Neuronal stem cell (in vitro differentiated cells): ENCODE measurements at places on chromosomes 4 and X.

GRCh38 chr4:93568758-93569157 is 259.8 kb upstream of the ATOH1 start:
- DNase-seq, result no peak

GRCh38 chr4:37749398-37749988 is 63.3 kb upstream of the RELL1 start:
- DNase-seq, result no peak

- no peak for DNase-seq
Observed at GRCh38 chr4:84500386-84501201, 1.5 kb upstream of the NKX6-1 start.

DNA sequence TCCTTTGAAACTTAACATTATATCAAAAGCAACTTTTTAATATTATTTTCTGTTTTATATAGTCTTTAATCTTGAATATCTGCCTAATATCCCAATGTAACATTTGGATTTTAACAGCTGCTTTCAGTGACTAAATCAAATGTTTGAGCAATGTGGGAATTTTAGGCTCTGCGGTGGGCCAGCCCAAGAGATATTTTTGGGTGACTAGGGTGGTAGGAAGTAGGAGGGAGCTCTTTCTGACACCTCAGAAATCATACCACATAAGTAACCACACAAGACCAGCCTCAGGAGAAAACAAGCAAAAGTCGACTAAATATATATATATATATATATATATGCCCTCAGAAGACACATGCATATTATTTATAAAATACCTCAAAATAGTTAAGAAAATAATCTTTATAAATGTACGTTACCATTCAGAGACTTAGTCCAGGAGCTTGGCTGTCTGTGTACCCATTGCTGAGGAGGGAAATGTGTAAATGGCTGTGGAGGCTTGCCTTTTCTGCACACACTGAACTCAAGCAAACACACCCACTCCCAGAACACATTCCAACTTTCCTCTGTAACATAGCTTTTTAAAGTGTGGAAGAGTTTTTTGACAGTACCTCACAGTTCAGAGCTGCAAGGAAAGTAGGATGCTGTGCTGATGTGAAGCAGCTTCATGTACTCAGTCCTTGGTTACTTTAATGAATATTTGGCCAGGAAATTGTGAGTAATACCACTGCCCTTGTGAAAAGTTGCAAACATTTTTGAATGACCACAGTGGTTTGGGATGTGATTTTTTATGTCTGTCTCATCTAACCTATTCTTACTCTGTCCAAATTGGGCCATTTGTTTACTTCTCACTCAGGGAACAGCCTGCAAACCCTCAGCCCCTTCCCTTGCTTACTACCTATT is at the start of gene RTL3:
Gene RTL3 (minus strand): TSS at position 484 of the 900 bp plus-strand sequence. CDS start 908 bp downstream, outside the sequence.
- no peak for DNase-seq

DNA sequence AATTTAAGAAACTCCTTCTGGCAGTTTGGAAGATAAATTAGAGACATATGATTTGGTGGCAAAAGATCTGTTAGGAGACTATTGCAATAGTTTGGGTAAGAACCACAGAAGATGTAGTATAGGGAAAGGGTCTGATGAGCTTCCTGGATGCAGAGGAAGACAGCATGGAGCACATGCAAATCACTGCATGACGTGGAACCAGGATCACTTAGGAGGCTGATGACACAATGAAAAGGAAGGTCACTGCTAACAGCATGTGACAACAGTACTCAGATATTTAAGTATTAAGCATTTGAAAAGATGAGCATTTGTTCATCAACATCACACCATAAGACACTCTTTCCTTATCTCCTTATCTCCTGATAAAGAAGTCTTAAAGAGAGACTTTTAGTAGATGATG is 167.8 kb upstream of the LDB2 start:
- DNase-seq, result no peak

GRCh38 chrX:47643926-47644325 is 6.4 kb downstream of the ELK1 start:
- DNase-seq, result no peak

DNA sequence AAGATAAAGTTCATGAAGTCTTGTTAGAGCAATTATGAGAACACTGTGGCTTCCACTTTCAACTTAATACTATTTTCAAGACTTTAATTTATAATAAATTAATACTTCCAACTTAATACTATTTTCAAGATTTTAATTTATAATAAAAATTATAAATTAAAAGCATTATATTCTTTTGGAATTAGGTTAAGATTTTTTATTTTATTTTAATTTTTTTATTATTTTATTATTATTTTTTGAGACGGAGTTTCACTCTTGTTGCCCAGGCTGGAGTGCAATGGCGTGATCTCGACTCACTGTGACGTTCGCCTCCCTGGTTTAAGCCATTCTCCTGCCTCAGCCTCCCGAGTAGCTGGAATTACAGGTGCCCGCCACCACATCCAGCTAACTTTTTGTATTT is 126.0 kb upstream of the GUCY1A1 start:
- no peak for DNase-seq

GRCh38 chr4:6938647-6939271 is 29.1 kb downstream of the TBC1D14 start:
- no peak for DNase-seq

DNA sequence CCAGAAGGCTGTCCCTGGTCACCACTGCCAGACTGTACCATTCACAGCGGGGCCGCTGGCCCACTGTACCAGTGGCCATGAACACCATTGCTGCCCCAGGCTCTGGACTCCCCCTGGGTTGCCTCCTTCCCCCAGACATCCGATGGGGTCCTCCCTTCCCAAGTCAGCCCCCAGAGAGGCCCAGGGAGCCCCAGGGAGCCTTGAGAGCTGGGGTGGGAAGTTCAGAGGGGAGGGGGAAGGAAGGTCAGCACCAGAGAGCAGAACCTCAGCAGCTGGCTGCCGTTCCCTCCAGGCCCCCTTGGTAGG is 441 bp upstream of the ARHGAP4 start:
- no peak for DNase-seq
